Effector memory CD8-positive, alpha-beta T cell (primary cell): ENCODE measurements at places on chromosomes 3 and 15.
A peak's percentile ranks its signal among the peaks of the same experiment; 100 is the strongest.

GRCh38 chr3:159996018-159996417, 7.4 kb downstream of the IL12A start:
- peaks cover 8% of the 10 kb centered on the region for H3K36me3 ChIP-seq
- DNase-seq, result no peak
- H3K4me3 ChIP-seq, result no peak overlapping the region
- H3K27ac ChIP-seq, result no peak overlapping the region
- no peaks in the 10 kb centered on the region for H3K27me3 ChIP-seq
- no peaks in the 10 kb centered on the region for H3K4me1 ChIP-seq

GRCh38 chr15:55737373-55737772, 5.6 kb downstream of the PRTG start:
- no peaks in the 10 kb centered on the region for H3K36me3 ChIP-seq
- H3K4me1 ChIP-seq, result no peaks in the 10 kb centered on the region

- no peak for DNase-seq
- no peak overlapping the region for H3K27ac ChIP-seq
- H3K36me3 ChIP-seq, result peaks cover 31% of the 10 kb centered on the region
These were observed 12.7 kb upstream of the ZNF609 start for GRCh38 chr15:64447536-64448315.

GRCh38 chr3:158127250-158128219, 17.6 kb downstream of the RSRC1 start:
- H3K27me3 ChIP-seq, result no peaks in the 10 kb centered on the region
- DNase-seq, result no peak
- H3K4me1 ChIP-seq, result peaks cover 15% of the 10 kb centered on the region
- peaks cover 39% of the 10 kb centered on the region for H3K36me3 ChIP-seq
- no peak overlapping the region for H3K4me3 ChIP-seq
- H3K27ac ChIP-seq, result no peak overlapping the region

- DNase-seq, result peak; percentile 54
- peaks cover 84% of the 10 kb centered on the region for H3K27me3 ChIP-seq
These were observed 24.6 kb upstream of the CORO2B start for GRCh38 chr15:68553994-68554720.

DNA sequence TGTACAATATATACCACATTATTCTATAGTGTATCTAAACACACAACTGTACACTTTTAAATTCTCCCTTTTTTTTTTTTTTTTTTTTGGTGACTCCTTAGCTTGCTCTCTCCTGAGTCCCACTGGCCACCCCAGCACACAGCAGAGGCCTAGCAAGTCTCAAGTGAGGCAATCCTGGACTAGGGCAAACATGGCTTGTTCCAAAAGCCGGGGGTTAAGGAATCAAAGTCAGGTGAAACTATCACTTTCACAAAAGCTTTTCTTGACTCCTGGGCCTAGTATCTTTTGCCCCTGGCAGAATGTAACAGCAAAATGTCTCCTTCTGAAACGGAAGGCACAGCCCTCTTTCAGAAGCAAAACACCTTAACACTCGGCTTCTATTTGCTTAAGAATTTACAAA, 5.8 kb downstream of the EOMES start:
- DNase-seq, result no peak
- peaks cover 98% of the 10 kb centered on the region for H3K36me3 ChIP-seq
- no peaks in the 10 kb centered on the region for H3K27me3 ChIP-seq
- H3K27ac ChIP-seq, result peak overlapping the region; percentile 99
- H3K4me1 ChIP-seq, result peaks cover 62% of the 10 kb centered on the region

DNA sequence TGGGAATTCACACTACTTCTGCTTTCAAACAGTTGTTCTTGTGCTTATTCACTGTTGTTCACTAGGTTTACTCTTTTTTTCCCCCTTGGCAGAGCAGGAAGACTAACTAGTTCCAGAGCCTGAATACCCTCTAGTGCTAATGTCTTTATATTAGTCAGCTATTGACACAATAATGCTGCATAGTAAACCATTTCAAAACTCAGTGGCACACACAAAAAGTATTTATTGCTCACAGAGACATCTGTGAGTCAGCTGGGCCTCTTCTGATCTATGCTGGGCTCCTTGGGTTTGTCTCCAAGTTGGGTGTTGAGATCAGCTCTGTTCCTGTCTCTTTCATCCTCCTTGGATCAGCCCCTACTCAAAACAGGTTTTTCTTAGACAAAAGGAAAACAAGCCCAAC, 51.1 kb downstream of the RSRC1 start:
- no peaks in the 10 kb centered on the region for H3K36me3 ChIP-seq
- no peak overlapping the region for H3K27ac ChIP-seq
- no peak overlapping the region for H3K4me3 ChIP-seq
- no peak for DNase-seq
- H3K27me3 ChIP-seq, result no peaks in the 10 kb centered on the region
- H3K4me1 ChIP-seq, result peaks cover 9% of the 10 kb centered on the region

DNA sequence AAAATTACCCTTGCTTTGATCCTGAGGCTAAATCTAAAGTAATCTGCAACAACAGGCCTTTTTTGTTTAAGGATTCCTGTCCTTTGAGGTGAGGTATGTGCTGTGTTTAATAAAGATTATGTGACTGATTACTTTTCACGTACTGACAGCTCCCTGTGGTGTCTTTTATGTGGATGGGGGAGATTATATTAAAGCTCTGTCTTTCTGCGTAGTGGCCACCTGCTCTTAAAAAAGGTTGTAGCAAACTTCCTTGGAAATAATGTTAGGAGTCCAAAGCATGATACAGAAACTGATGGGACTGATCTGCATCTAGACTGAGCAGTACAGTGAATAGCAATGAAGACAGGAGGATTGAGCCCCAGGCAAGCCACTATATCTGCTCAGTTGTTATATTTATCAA, 453.0 kb upstream of the GOLIM4 start:
- H3K27me3 ChIP-seq, result no peaks in the 10 kb centered on the region
- no peak for DNase-seq
- no peaks in the 10 kb centered on the region for H3K4me1 ChIP-seq
- no peak overlapping the region for H3K4me3 ChIP-seq
- no peaks in the 10 kb centered on the region for H3K36me3 ChIP-seq
- H3K27ac ChIP-seq, result no peak overlapping the region

DNA sequence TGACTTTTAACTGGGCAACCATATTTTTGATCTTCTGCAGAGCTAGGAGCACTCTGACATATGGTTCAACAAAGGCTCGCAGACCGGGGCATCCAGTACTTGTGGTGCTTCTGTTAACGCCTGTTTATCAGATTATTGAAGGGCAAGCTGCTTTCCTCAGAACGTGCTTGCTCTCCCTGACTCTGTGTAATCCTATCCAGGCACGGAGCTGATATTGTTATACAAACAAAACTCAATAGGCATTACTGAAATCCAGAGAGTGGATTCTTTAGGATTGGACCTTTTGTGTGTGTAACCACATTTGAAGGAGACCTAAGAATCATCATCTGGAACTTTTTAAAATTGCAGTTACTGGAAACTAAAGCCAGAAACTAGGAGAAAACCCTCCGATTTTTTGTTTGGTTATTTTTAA, 246.5 kb downstream of the PTPRG start:
- no peak for DNase-seq
- H3K27me3 ChIP-seq, result no peaks in the 10 kb centered on the region
- H3K4me3 ChIP-seq, result no peak overlapping the region
- H3K27ac ChIP-seq, result no peak overlapping the region

- no peaks in the 10 kb centered on the region for H3K36me3 ChIP-seq
- H3K27me3 ChIP-seq, result peaks cover 64% of the 10 kb centered on the region
- no peak within 1 kb of the TSS for H3K27ac ChIP-seq
- no peak within 1 kb of the TSS for H3K4me3 ChIP-seq
These were observed at the start of gene CPA3 for GRCh38 chr3:148865049-148865448. TSS of gene CPA3 (plus strand) at chr3:148865296. CDS start at chr3:148865308, 12 bp downstream.

GRCh38 chr3:58044691-58045483, 36.7 kb downstream of the FLNB start:
- H3K36me3 ChIP-seq, result peaks cover 4% of the 10 kb centered on the region
- DNase-seq, result no peak
- peaks cover 16% of the 10 kb centered on the region for H3K4me1 ChIP-seq
- no peaks in the 10 kb centered on the region for H3K27me3 ChIP-seq
- no peak overlapping the region for H3K4me3 ChIP-seq

DNA sequence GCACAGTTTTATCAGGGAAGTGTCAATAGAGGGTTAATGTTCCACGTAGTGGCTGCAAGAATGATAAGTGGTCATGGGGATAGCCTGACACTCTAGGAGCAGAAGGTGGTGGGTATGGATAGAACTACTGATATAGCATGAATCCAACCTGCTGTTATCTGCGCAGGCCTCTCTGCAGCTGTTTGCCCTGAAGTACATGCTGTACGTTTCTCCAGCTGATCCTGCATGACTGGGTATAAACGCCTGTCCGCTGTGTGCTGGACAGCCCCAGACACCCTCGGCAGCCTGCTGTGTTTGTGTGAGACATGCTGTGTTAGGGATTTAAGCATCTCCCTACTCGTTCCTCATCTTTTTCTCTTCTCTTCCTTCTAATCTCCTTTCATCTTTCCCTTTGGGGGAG, 87.1 kb downstream of the LPP start:
- peaks cover 14% of the 10 kb centered on the region for H3K4me1 ChIP-seq
- H3K4me3 ChIP-seq, result no peak overlapping the region
- DNase-seq, result no peak
- H3K27me3 ChIP-seq, result no peaks in the 10 kb centered on the region
- H3K27ac ChIP-seq, result no peak overlapping the region

DNA sequence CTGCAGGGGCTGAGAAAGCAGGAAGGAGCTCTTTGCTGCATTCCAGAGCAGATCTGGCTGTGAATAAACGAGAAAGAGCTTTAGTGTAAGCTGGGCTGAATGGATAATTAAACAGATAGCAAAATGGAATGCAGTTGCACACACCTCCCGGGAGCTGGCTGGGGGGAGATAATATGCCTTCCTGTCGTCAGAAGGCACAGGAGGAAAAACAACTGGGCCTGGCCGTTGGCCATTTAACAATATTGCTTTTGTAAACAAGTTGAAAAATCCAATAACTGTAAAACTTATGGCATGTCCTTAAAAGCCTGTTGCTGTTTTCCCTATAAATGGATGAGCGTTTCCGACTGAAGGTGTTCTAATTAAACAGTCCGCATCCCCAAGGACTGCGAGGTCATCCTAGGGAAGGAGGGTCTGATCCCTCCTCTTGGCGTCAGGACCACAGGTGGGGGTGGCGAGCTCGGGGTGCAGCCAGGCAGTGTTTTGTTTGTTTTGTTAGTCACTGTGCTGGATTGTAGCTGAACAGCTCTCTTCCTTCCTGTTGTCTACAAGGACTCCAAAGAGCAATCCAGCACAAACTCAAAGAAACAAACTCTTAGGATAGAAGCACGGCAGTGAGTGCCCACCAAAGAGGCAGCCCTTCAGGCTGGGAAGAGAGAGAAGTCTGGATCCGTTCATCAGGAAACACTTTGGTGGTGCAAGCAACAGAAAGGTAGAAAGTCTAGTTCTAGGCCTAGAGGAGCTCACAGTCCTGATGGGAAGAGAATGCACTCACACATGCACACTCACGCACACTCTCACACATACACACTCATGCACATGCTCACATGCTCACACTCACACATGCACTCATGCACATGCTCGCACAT, 133.4 kb upstream of the SMAD3 start:
- H3K4me3 ChIP-seq, result no peak overlapping the region
- no peak for DNase-seq
- H3K27ac ChIP-seq, result no peak overlapping the region

DNA sequence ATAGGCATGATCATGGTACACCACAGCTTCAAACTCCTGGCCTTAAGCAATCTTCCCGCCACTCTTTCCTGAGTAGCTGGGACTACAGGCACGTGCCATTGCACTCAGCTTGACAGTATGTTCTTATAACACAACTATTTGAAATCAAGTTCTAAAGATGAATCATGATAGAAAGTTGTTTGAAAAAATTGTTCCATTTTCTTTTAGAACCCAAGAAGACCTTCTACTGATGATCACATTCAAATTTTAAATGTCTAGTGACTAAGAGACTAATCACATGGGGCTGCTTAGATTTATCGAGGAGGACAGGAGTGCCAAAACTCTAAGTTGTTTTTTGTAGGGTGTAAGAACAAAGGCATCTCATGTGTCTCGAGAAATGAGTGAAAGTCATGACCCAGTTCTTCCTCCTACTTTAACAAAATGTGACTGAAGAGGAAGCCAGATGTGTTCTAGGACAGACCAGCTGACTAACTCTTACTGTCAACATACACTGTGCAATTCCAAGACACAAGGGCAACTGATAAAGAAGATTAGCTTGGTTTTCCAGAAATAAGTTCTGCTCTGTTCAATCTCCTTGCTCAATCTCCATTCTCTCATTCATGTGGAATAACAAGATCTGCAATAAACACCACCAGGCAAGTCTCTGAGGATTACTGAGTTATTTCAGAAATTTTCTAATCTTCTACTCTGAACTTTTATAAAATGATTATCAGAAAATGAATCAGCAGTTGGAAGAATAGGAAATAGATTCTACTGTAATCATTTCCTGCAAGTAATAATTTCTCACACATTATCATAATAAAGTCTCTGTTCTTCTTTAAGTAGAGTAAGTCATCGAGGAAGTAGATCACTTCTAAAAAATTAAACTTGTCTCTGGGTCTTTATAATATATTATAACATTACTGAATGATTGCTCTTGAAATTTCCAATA, 122.6 kb upstream of the CCNL1 start:
- H3K36me3 ChIP-seq, result no peaks in the 10 kb centered on the region
- no peaks in the 10 kb centered on the region for H3K4me1 ChIP-seq
- H3K4me3 ChIP-seq, result no peak overlapping the region
- no peak overlapping the region for H3K27ac ChIP-seq
- no peaks in the 10 kb centered on the region for H3K27me3 ChIP-seq
- no peak for DNase-seq

- no peak overlapping the region for H3K27ac ChIP-seq
- H3K36me3 ChIP-seq, result no peaks in the 10 kb centered on the region
- no peaks in the 10 kb centered on the region for H3K4me1 ChIP-seq
These were observed 10.8 kb upstream of the GOLGA6L2 start for GRCh38 chr15:23457890-23458289.

DNA sequence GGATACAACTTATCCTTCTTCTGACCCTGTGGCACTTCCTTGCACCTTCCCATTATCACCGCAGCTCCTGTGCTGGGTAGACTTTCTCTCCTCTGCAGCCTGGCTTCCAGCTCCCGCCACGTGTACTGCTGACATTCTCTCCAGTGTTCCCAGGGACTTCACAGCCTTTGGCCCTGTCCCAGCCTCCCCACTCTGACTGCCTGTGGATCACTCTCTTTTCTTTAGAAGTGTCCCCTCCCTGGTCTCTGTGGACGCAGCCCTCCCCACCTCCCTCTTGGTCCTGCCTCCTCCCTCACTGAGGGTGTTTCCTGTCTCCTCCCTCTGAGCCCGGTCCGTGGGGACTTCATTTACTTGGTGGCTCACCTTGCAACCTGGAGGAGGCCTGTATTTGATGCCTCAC, 17.4 kb downstream of the PDIA5 start:
- H3K27me3 ChIP-seq, result no peaks in the 10 kb centered on the region
- peak overlapping the region; percentile 9 for H3K27ac ChIP-seq

DNA sequence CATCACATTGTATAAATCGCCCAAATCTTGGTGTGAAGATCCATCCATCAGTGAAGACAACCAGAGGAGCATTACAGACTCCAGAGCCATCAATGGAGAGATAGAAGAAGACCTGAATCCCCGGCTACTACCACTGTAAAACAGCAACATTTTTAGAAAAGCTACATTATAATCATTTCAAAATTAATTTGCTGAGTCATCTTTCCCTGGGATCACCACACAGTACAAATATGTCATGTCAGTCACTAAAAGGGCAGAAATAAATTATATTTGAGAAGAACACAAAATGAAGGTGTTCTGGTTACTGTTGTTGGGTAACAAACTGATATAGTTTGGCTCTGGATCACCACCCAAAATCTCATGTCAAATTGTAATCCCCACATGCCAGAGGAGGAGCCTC, 218.5 kb upstream of the STT3B start:
- H3K36me3 ChIP-seq, result no peaks in the 10 kb centered on the region
- no peaks in the 10 kb centered on the region for H3K4me1 ChIP-seq
- H3K27me3 ChIP-seq, result no peaks in the 10 kb centered on the region
- DNase-seq, result no peak
- no peak overlapping the region for H3K4me3 ChIP-seq
- no peak overlapping the region for H3K27ac ChIP-seq
